ENCODE measurements at places on chromosomes 3 and 15.

- no peak for DNase-seq
Observed at GRCh38 chr3:31653464-31653863, 120.7 kb downstream of the STT3B start.

DNA sequence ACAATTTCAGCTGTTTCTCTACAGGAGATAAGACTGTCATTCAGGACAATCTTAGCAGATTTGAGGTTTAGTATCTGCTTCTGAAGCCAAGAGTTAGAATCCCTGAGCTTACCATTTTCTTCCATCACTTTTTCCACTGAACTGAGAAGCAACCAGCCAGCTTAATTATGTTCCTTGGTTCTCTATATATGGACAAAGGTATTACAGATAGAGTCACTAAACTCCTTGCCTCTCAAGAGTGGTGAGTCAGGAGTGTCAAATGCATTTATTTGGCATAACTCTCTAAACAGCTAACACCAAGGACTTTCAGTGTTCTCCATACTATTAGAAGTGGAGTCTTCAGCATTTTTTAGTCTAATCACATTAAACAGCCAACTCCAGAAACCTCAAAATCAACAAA, 239.3 kb downstream of the ALCAM start:
- DNase-seq: no peak

- no peak for DNase-seq
Observed at GRCh38 chr3:136184703-136185102, 11.4 kb downstream of the MSL2 start.

DNA sequence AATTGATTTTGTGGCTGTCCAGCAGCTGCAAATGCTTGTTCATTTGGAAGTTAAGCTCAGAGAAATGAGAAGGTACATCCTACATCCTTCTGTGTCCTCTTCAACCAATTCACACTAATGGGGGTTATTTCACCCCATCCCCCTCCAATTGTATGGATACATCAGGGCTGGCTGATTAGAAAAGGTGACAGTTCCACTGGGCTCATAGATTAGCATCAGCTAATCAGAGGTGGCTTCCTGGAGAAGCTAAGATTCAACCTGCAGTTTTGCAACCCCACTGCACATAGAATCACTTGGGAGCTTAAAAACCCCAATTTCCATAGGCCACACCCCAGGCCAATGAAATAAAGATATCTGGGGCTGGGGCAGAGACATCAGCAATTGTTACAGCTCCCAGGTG, 217.7 kb upstream of the TLE3 start:
- no peak for DNase-seq

DNA sequence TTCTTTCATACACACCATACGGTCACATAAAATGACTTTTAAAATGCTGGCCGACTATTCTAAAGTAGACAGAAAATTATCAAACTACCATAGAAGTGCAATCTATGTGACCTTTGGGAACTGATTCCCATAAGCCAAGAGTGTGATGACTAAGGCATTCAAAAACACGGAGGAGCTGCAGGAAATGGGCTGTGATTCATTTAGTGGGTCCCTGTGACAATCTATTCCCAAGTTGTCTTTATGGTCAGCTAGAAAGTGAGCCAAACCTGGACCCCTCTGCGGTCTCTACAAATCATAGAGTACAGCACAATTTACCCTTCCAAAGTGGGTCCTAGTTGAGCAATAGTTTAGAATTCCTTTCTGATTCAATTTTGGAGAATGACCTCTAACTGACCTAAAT, 251.5 kb upstream of the CBLB start:
- no peak for DNase-seq

GRCh38 chr15:60933900-60934885, 294.9 kb downstream of the RORA start:
- DNase-seq: peak; percentile 9

DNA sequence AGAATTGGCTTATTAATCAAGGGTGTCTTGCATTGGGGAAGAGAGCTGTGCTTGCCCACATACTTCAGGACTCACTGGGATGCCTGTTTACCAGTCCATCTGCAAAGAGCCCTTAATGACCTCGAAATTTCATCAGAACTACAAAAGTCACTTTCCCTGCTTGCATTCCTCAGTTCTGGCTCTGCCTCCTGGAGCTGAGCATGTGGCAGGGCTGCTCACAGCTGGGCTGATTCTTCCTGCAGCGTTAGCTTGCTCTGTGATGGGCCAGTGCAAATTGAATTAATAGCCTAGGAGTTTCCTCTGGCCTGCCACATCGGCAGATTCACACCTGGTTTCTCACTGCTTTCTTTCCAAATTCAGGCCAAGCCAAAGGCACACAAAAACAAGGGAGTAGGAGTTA, 108.9 kb downstream of the DUT start:
- peak; percentile 44 for DNase-seq

GRCh38 chr3:126419151-126419703, 24.5 kb downstream of the CFAP100 start:
- no peak for DNase-seq

DNA sequence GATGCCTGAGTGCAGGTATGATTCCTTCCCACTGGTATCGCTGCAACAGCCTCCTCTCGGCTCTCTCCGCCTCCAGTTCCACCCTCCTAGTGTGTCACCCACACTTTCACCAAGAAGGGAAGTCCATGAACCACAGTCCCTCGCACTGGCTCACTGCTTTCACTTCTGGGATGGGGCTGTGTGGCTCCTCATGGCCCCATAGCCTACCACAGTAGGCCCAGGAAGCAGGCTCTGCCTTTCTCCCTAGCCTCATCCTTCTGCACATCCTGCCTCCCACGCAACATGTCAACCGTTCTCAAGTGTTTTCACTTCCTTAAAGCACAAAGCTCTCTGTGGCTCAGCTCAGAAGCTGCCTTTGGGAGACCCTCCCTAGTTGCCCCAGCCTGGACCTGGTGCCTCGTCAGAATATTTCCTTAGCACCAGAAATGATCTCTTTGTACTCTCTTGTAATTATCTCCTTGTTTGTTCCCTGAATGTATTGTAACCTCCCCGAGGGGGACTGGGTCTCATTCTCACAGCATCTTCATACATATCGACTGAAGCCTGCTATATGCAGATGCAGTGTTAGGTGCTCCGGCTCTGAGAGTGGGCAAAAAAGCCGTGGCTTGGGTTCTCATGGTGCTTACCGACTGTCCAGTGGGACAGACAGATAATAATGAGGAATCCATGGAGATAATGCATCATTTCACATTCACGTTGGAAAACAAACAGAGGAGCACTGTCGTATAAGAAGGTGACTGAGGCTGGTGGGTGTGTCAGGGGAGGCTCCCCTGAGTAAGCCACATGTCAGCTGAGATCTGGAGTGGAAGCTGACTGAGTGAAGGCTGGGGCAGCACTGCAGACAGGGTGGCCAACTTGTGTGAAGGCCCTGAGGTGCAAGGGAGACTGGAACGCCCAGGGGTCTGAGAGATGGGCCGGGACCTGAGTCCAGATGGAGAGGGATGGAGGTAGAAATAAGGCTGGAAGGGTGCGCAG, 107.1 kb downstream of the DGKG start:
- no peak for DNase-seq

DNA sequence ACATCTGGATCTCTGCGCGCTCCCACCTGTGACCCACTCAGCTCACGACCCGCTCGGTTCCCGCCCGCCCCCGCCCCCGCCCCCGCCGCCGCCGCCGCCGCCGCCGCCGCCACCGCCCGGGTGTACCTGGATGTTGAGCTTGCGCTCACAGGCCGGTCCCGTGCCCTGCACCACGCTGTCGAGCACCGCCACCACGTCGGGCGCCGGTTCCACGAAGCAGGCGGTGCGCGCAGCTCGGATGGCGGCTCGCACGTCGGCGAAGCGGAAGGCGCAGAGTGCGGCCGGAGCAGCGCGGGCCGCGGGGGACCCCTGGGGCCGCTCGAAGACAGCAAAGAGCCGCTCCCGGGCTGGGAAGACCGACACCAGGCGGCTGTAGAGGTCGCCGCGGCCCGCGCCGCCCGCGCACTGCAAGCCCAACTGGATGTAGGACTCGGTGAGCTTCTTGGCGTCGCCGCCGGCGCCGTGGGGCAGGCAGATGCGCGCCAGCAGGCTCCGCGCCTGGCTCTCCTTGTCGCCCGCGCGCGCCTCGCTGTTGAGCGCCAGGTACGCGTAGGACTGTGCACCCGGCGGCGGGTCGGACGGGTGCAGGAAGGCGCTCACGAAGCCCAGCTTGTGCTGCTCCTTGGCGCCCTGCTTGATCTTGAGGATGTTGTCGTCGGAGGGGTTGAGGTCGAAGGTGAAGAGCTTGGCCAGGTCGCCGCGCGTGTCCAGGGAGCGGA, 1.1 kb downstream of the PLXND1 start:
- DNase-seq: no peak

DNA sequence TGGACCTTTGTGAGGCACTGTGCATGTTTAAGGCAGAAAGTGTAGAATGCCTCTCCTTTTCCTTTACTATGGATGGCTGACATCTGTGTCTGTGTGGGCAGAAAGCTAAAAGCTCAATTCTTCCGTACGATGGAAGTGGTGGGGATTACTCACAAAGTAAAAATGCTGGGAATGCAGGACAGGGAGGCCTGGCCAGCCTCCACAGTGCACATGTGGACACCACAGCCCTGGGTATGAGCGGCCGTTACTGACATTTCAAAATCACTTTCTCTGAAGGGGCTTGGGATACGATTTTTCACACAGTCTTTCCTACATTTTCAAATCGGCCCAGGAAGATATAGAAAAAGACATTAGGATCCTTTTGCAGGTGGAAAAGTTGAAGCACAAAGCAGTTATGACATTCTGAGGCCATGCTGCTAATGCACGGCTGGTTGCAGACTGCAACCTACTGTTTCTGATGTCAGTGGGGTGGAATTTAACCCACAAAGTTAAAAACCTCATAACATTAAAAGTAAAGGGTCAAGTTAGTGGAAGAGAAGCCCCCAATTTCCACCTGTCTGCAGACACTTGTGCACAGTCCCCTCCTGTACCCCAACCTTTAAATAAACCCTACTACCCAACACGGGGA, 27.9 kb downstream of the EHD4 start:
- peak; percentile 97 for DNase-seq

DNA sequence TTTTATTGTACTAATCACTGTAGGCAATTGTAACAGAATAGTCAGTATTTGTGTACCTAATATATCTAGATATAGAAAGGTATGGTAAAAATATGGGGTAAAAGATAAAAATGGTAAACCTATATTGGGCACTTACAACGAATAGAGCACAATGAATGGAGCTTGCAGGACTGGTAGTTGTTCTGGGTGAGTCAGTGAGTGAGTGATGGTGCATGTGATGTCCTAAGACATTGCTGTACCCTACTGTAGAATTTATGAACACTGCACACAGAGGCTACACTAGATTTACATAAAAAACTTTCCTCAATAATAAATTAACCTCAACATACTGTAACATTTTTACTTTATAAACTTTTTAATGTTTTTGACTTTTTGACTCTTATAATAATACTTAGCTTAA, 274.3 kb upstream of the PPP2R3A start:
- no peak for DNase-seq

- DNase-seq: no peak
Observed at GRCh38 chr3:116445311-116445841, at the start of gene LSAMP. Gene LSAMP, minus strand, starts transcription at chr3:116445487.

- no peak for DNase-seq
Observed at GRCh38 chr3:196642434-196642833, 2.9 kb downstream of the NRROS start.

GRCh38 chr3:70242297-70242882, 70.0 kb downstream of the MDFIC2 start:
- DNase-seq: no peak

DNA sequence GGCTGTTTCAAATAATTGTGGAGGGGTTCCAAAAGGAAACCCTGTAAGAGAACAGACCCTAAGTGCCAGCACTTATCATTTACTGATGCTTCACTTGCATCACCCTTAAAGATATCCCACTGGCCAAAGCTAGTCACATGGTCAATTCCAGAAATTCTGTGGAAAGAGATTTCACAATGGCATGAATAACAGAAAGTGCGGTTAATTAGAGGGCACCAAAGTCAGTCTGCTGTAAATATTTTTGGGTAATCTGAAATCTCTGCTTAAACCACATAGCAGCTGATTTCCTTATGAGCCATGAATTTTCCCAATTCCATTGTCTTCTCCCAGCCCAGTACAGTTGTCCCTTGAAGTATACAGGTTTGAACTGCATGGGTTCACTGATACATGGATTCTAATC, 346.1 kb downstream of the SI start:
- no peak for DNase-seq

- no peak for DNase-seq
Observed at GRCh38 chr15:66778716-66779115, 76.7 kb downstream of the SMAD6 start.

- no peak for DNase-seq
Observed at GRCh38 chr15:25403771-25404170, 35.1 kb downstream of the UBE3A start.

- DNase-seq: no peak
Observed at GRCh38 chr3:99638167-99638948, at the start of gene COL8A1. Gene COL8A1, plus strand, starts transcription at chr3:99638594. Its CDS starts 152,089 bp downstream, at chr3:99790683.

GRCh38 chr3:27322634-27323033, 46.5 kb downstream of the NEK10 start:
- no peak for DNase-seq

Data from HFF-Myc (cell line).